NCI-H510A treated with DMSO at 0.1 percent for 48 hours (cell line): ENCODE measurements at places on chromosomes 2 and 18.

- no peak for DNase-seq
These were observed 41.7 kb downstream of the HPCAL1 start for GRCh38 chr2:10344105-10345066.

DNA sequence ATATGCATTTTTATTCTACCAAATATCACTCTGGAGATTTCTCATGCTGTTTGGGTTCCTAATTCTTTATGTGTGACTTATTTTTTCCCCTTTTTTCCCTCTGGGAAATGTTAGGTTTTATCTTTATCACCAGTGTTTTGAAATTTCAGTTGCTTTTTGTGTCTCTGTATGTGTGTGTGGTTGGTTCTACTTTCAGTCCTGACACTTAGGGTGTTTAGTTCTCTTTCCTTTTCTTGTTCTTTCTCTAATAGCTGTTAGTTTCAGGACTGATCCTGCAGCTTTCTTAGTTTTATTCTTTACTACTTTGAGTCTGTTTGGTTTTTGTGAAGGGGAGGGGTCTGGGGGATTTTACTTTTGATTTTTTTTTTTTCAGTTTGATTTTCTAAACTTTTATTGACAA lies 23.1 kb downstream of the PPM1B start:
- DNase-seq, result no peak

DNA sequence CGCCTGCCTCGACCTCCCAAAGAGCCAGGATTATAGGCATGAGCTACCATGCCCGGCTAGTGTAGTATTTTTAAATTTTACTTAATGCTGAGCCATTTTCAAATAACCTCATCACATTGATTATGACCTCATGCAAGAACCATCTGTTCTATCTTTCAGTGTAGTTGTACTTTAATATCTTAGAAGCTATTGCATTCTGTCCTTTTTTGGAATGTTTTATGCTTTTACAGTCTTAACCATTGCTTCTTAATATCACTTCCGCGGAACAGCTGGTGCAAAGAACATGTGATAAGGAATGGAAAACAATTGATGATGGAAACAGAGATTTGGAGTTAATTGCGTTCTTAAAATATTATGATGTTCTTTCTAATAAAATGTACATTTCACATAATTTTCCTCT lies 2.7 kb downstream of the GEN1 start:
- DNase-seq, result no peak

GRCh38 chr2:83850071-83850725 lies 608.9 kb downstream of the SUCLG1 start:
- no peak for DNase-seq

DNA sequence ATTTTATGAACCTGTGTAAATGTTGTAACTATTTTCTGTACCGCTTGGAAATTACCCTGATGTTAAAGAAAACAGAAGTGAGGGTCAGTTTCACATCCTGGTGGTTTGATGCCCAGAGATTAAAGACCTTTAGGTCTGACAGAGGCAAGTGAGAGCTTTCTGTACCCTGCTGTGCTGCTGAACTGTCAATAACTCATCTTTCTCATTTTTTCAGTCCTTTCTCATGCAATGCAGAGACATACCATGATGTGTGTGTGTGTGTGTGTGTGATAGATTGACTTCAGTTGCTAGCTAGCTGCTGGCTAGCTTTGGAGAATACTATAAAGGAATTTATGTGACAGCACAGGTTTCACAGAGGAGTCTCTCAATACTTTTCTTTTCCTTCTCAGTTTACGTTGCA lies 2025.6 kb upstream of the LRRTM1 start:
- no peak for DNase-seq

- no peak for DNase-seq
These were observed 12.5 kb downstream of the BOK start for GRCh38 chr2:241570961-241571581.

GRCh38 chr18:22813648-22814328 lies 119.3 kb upstream of the RBBP8 start:
- DNase-seq, result peak; percentile 27

- DNase-seq, result no peak
These were observed 58.2 kb upstream of the NEUROD1 start for GRCh38 chr2:181738563-181738962.

DNA sequence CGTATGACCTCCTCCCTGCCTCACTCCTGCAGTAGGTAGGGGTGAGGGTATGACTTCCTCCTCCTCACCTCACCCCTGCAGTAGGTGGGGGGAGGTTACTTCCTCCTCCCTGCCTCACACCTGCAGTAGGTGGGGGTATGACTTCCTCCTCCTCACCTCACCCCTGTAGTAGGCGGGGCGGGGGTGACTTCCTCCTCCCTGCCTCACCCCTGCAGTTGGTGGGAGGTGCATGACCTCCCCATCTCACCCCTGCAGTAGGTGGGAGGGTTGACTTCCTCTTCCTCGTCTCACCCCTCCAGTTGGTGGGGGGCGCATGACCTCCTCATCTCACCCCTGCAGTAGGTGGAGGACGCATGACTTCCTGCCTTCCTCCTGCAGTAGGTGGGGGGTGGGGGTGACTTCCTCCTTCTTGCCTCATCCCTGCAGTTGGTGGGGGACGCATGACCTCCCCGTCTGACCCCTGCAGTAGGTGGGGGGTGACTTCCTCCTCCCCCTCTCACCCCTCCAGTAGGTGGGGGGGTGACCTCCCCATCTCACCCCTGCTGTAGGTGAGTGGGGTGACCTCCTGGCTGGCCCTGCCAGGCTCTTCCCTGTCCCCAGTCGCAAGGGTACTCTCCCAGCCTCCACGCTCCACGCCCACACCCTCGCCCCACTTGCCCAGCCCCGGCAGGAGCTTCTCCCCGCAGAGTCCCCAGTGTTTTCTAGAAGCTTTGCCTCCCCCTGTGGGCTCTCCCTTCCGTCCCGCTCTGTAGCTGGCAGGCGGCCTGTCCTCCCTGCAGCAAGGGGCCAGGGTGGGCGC lies 39.3 kb downstream of the TSHZ1 start:
- no peak for DNase-seq

GRCh38 chr2:238509151-238509835 lies 82.6 kb downstream of the ASB1 start:
- DNase-seq, result no peak

DNA sequence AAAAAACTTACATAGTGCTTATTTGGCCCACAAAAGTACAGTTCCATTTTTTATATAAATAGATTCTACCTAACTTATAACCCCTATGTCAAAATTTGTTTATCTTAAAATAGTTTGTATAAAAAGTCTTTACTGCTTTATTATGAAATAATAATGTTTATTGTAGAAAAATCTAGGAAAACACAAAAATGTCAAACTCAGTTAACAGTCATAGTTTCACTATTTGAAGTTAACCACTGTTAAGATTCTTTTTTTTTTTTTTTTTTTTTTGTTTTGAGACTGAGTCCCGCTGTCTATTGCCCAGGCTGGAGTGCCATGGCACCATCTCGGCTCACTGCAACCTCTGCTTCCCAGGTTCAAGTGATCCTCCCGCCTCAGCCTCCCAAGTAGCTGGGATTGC lies 26.5 kb upstream of the ABI2 start:
- DNase-seq, result no peak

GRCh38 chr2:47641366-47641765 lies 141.6 kb upstream of the MSH6 start:
- DNase-seq, result no peak

GRCh38 chr2:235377176-235377575 lies 116.7 kb upstream of the AGAP1 start:
- no peak for DNase-seq

- DNase-seq, result no peak
These were observed 327.1 kb downstream of the GALNT13 start for GRCh38 chr2:154198866-154199265.

DNA sequence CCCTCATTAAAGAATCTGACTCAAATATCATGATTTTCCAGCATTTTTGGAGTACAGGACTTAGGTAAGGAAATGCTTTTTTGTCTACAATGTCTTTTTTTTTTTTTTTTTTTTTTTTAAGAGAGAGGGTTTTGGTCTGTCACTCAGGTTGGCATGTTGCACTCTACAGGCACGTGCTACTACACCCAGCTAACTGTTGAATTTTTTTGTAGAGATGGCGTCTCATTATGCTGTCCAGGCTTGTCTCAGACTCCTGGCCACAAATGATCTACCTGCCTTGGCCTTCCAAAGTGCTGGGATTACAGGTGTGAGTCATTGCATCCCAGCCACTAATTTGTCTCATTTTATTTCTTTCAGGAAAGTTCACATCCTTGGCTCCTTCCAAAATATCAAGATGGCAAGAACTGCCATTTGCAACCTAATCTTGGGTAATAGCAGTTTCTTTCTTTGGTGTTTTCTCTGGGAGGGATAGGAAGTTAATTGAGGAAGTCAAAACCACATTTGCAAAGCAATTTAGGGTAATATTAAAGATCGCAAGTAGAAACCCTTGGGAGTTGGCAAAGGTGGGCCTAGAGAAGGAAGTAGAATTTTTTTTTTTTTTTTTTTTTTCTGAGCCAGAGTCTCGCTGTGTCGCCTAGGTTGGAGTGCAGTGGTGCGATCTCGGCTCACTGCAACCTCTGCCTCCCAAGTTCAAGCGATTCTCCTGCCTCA lies 15.5 kb downstream of the PNO1 start:
- no peak for DNase-seq

DNA sequence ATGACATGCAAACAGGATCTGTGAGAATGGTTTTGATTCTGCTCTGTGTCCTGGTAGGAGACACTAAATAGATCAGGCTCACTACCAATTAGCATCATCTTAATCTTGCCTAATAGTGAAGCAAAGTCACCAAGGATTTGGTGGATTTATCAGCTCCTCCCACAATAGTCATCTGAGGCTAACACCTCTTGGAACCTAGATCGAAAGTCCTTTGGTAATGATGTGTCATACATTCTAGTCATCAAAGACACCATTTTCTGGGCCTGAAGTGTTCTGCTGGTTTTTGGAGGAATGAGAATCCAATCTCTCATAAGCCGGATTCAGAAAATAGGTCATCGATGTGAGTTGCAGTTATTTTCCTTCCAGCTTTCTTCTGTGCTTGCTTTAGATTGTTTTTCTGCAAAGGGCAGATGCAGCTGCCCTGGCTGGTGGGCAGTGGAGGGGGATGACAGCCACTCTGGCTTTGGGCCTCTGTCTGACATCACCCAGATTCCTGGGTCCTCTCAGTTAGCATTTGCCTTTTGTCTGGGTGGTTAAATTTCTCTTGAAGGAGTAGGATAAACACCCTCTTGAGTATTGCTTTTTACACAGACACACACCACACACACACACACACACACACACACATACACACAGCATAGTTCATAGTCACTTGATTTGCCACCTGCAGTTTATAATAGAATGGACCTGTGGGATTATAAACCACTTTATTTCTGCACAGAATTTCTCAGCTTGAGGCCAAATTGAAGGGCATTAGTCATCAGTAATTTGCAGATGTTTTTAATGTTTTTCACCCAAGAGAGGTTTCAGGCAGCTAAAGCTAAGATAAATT lies at the start of gene MYO3B:
MYO3B (plus strand) TSS at position 198 of the 832 bp plus-strand sequence; CDS start at position 339, 141 bp downstream.
- DNase-seq, result no peak

DNA sequence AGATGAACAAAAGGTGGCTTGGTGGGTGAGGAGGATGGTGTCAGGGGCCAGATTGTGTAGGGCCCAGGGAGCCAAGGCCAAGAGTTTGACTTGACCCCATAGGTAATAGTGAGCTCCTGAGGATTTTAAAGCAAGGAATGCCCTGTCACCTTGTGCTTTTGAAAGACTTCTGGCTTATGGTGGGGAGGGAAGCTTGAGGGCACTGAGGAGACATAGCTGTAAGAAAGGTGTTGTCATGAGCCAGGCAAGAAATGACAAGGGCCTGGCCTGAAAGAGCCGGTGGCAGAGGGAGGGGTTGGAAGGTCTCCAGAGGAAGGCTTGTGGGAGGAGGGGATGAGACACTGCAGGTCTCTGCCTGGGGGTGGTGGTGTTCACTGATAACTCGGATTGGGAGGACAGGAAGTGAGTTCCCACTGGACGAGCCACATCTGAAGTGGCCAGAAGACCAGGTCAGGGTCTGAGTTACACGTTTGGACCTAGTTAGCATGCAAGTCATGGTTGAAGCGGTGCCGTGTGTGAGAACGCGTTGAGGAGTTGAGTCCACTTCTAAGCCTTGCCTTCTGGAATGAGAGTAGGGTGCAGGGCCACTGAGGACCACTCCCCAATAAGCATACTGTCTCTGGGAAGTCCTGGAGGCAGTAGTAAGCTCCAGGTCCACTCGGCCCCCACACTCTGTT lies 64.3 kb downstream of the TET3 start:
- no peak for DNase-seq

DNA sequence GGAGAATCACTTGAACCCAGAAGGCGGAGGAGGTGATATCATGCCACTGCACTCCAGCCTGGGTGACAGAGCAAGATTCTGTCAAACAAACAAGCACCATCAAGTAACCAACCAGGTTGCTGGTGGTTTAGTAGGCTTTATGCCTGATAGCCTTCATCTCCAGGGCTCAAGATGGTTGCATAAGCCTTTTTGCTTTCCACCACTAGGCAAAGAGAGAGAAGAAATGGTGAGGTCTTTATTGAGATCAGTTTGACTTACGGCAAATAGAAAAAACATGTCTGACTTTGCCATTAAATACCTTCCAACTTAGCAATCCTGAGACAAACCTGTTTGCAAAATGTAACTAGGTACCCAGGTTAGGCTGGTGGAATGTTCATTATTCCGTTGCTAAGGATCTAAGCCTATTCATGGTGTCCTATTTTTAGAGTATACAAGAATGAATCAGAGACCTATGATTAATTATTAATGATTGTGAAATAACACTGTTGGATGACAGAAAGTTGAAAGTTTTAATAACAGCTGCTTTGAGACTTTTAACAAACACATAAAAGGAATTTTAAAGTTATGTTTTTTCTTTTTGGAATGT lies 53.5 kb upstream of the SLC38A11 start:
- no peak for DNase-seq

GRCh38 chr2:235447210-235447609 lies 46.6 kb upstream of the AGAP1 start:
- no peak for DNase-seq

- DNase-seq, result no peak
These were observed 632.9 kb upstream of the CELF4 start for GRCh38 chr18:38198526-38198925.

GRCh38 chr2:226665306-226665831 lies 134.3 kb downstream of the IRS1 start:
- DNase-seq, result no peak

DNA sequence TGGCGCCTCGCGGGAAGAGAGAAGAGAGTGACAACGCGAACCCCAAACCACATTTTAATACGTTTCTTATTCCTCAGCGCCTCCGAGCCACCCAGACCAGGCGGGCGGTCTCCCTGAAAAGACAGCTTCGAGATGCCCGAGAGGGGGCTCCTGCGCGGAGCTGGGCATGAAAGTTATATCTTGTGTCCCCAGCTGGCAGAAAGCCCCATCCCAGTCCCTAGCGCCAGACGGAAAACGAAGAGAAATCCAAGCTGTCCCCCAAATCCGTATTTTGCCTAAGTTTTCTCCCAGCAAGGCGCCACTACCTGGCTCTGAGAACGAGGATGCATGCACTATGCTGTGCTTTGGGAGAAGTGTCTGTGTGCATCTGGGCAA lies 797 bp downstream of the NXPH2 start:
- DNase-seq, result no peak

DNA sequence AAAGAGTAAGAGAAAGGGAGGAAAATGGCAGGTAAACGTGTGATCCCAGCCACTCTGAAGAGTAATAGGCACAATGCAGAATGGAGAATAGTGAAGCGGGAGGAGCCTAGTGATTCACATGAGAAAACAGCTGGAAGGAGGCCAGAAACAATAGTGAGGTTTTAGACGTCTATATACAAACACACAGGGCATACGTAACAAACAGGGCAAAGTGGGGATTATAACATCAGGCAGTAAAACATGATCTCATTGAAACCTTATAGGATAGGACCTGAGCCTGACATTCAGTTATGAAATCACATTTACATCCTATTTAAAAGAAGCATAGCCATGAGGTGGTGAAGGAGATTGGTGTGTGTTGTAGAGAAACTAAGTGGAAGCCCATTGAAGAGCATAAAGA lies 33.0 kb upstream of the GATA6 start:
- DNase-seq, result no peak
